ENCODE measurements at places on chromosomes 11 and 22.

DNA sequence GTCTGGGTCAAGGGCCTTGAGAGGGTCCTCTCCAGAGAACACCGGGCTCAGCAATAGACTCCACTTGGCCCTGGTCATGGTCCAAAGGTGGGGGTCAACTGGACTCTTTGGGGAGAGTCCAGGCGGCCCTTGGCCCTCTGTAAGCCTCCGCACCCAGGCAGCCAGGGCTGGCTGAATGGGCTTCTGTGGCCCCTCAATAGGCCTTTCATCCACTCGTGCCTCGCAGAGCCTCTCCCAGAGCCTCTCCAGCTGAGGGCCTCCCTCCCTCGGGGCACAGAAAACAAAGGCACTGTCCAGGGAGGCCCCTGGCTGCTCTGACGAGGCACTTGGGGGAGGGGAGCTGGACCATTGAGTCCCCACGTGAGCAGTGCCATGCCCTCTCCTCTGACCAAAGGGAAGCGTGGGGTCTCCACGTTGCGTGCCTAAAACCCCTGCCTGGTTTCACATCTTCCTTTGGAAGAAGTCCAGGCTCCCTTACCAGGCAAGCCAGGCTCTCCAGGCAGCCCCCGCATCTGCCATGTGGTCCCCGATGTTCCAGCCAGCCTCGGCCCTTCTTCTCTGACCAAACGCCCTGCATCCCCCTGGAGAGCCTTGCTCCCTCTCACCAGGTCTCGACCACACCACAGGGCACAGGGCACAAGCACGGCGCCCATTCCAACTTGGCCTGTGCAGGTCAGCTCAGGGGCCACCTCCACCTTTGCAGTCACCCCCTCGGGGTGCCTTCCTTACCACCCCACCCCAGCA is 15.5 kb downstream of the KIAA0930 start:
- no peak for DNase-seq

- no peak for DNase-seq
Measured at GRCh38 chr22:20015187-20015625, 1.4 kb downstream of the ARVCF start.

GRCh38 chr22:36067235-36067558 is 38.6 kb upstream of the RBFOX2 start:
- no peak for DNase-seq

DNA sequence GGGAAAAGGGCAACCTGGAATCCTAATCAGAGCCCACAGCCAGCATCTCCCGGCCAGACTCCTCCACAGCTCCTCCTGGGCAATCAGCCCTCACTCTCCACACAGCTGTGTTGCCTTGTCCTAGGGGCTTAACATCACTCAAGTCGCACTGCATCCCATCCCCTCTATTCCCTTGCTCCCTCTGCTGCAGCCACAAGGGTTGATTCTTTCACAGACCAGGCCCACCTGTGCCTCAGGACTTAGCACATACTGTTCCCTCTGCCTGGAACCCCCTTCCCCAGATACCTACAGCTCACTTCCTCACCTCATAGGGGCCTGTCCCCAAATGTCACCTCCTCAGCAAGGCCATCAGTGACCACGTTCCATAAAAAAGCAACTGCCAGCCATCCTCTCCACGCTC is 18.4 kb downstream of the SPATA19 start:
- no peak for DNase-seq

DNA sequence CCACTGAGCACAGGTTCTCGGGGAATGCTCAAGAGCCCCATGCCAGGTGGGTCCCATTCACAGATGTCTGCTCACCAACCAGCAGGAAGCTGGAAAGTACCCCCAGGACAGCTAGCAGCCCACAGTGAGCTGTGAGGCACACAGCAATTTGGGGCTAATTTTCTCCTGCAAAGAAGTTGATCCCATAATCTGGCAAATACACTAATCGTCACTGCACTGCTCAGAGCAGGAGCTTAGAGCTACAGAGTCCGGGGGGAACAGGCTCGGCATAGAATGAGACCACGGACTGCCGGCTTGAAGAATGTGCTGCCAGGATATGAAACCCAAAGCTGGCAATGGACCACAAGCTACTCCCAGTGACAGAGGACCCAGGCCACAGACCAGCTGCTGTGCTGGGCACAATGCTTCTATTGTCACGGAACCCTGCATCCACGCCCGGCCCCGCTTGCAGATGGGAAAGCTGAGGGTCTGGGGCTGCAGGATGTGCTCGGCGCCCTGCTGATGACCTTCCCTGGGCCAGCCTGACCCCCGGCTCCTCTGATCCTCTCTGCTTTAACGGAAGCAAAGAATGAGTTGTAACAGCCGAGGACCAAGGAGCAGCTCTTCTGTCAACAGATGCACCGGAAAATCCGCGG is 239.7 kb downstream of the CTTN start:
- DNase-seq, result no peak
